ENCODE measurements at places on chromosomes 2 and 18. TPM values are rescaled to one million over a fixed set of nuclear protein-coding genes. Genes with fewer than 3 reads are reported as not detected.

DNA sequence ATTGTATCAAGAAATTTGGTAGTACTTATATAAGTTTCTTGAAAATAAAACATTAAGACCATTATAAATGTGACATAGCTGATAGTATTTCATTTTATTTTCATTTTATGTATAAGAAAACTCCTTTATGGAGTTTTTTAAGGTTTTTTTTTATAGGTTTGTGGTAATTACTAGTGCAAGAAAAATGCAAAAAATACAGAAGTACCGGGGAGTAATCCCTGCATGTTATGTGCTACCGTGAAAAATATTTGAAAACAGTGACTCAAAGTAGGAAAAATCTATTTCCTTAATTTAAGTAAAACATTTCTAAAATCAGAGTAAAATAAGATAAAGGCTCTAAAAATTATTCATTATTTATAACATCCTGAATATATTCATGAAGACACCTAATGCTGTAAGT, 21.6 kb downstream of the ZSWIM2 start:
- H3K36me3 ChIP-seq, result no peaks in the 10 kb centered on the region
- no peak for DNase-seq
- H3K27ac ChIP-seq, result no peak overlapping the region
- no peaks in the 10 kb centered on the region for H3K27me3 ChIP-seq
- no peak overlapping the region for H3K4me3 ChIP-seq

DNA sequence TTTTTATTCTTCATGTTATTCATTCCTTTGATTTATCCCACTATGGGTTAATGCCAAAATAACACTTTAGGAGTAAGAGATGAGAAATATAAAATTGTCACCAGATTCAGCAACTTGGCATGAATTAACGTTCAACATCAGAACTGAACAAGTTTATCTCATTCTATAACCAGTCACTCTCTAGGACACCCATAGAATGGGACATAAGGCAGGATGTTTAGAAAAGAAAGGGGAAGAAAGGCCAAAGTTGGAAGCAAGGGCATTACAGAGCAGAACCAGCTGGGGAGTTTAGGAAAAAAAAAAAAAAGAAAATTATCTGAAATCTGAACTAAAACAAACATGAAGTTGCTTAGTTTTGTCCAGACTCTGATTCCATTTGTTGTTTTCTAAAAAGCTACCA, 211.0 kb downstream of the PMAIP1 start:
- H3K27me3 ChIP-seq, result no peaks in the 10 kb centered on the region
- H3K4me1 ChIP-seq, result no peaks in the 10 kb centered on the region
- H3K27ac ChIP-seq, result no peak overlapping the region
- DNase-seq, result no peak
- no peaks in the 10 kb centered on the region for H3K36me3 ChIP-seq
- H3K4me3 ChIP-seq, result no peak overlapping the region

GRCh38 chr2:160375802-160376469, 117.7 kb downstream of the RBMS1 start:
- no peaks in the 10 kb centered on the region for H3K27me3 ChIP-seq
- H3K27ac ChIP-seq, result no peak overlapping the region
- no peaks in the 10 kb centered on the region for H3K36me3 ChIP-seq

DNA sequence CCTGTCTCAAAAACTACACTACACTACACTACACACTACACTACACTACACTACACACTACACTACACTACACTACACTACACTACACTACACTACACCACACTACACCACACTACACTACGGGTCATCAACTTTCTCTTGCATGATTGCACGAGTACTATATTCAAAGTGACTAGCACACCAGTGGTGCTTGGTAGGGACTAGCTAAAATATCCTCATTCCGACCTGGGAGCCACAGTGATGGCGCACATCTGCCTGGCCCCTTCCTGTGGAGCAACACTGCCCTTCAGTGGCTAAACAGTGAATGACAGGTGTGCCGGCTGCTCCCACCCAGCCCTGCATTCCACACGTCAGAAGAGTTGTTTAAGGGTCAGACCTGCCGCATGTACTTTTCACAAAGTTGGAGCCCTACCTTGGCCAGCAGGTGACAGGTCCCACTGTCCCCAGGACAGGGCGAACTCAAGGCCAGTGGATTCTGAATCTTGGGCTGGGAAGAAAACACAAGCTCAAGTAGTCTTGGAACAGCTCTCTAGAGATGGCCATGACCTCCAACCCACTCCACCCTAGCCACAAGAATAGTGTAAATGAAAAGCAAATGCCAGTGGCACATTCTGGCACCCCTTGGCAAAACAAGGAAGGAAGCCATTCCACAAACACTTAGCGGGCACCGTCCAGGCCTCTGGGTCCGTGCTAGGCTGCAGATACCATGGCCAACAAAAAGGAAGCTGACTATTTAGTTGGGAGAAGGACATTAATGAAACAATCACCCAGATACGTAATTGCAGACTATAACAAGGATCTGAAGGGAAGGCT, 79.7 kb upstream of the MSH2 start:
- H3K4me3 ChIP-seq, result no peak overlapping the region
- no peak overlapping the region for H3K27ac ChIP-seq
- DNase-seq, result peak; percentile 44
- H3K27me3 ChIP-seq, result no peaks in the 10 kb centered on the region
- H3K4me1 ChIP-seq, result no peaks in the 10 kb centered on the region

DNA sequence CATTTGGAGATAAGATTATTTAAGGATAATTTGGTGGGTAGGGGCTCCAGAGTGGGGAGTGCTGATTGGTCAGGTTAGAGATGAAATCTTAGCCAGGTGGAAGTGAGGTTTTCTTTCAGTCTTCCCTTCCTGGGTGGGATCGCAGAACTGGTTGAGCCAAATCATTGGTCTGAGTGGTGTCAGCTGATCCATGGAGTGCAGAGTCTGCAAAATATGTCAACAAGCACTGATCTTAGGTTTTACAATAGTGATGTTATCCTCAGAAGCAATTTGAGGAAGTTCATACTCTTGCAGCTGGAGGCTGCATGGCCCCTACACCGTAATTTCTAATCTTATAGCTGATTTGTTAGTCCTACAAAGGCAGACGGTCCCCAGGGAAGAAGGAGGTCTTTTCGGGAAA, 1483.4 kb upstream of the ZEB2 start:
- H3K4me1 ChIP-seq, result no peaks in the 10 kb centered on the region
- H3K4me3 ChIP-seq, result no peak overlapping the region
- no peaks in the 10 kb centered on the region for H3K27me3 ChIP-seq
- no peak overlapping the region for H3K27ac ChIP-seq
- no peaks in the 10 kb centered on the region for H3K36me3 ChIP-seq
- DNase-seq, result no peak

GRCh38 chr18:62784966-62785413, 69.6 kb downstream of the PHLPP1 start:
- H3K36me3 ChIP-seq, result no peaks in the 10 kb centered on the region
- H3K4me3 ChIP-seq, result no peak overlapping the region
- no peak overlapping the region for H3K27ac ChIP-seq

GRCh38 chr18:25313268-25313667, 38.7 kb downstream of the ZNF521 start:
- no peak overlapping the region for H3K27ac ChIP-seq
- H3K4me3 ChIP-seq, result no peak overlapping the region
- no peak for DNase-seq
- H3K36me3 ChIP-seq, result no peaks in the 10 kb centered on the region

GRCh38 chr2:38876407-38876806, 631 bp downstream of the MORN2 start:
- H3K27ac ChIP-seq, result peak overlapping the region; percentile 72
- DNase-seq, result no peak
- peak overlapping the region; percentile 95 for H3K4me3 ChIP-seq
- H3K27me3 ChIP-seq, result no peaks in the 10 kb centered on the region

GRCh38 chr2:75494137-75494769, 66.5 kb downstream of the EVA1A start:
- DNase-seq, result no peak
- no peaks in the 10 kb centered on the region for H3K4me1 ChIP-seq
- H3K27me3 ChIP-seq, result no peaks in the 10 kb centered on the region
- no peak overlapping the region for H3K27ac ChIP-seq
- H3K36me3 ChIP-seq, result no peaks in the 10 kb centered on the region
- no peak overlapping the region for H3K4me3 ChIP-seq

DNA sequence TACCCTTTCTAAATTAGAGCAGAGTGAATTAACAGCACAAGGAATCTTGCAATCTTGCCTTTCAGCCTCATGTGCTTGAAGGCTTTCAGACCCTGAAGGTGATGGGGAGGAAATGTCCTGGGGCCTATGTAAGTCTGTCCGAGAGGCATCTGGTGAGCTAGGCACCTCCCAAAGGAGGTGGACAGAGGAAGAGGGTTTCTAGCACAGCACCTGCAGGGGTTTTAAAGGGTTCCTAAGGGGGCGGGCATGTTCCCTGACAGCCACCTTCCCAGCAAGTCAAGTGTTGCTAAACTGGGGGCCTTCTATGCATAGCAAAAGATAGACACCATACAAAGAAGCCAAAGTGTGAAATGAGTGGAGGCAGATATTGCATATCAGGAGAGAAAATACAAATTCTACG, 88.5 kb downstream of the CDH2 start:
- no peaks in the 10 kb centered on the region for H3K36me3 ChIP-seq
- no peak overlapping the region for H3K27ac ChIP-seq
- H3K4me3 ChIP-seq, result no peak overlapping the region
- no peaks in the 10 kb centered on the region for H3K4me1 ChIP-seq
- DNase-seq, result no peak

DNA sequence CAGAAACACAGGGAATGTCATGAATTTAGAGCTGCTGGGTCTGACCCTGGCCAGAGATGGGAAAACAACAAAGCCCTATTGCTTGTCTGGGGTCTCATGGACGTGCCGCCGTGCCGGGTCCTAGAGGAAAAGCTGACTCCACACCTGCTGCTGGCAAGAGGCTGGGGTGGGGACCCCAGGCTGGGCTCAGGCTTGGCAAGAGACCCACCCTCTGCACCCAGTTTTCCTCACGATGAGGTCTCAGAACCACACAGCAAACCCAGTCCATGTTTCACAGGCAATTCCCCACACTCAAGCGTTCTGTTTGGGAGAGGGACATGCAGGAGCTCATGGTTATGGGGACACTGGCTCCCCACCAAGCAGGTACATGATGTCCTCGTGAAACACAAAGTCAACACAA, 367.3 kb upstream of the SALL3 start:
- H3K4me3 ChIP-seq, result no peak overlapping the region
- H3K36me3 ChIP-seq, result no peaks in the 10 kb centered on the region
- no peak for DNase-seq
- H3K27ac ChIP-seq, result no peak overlapping the region

- H3K27me3 ChIP-seq, result no peaks in the 10 kb centered on the region
- no peaks in the 10 kb centered on the region for H3K36me3 ChIP-seq
- DNase-seq, result no peak
- no peak overlapping the region for H3K27ac ChIP-seq
- H3K4me3 ChIP-seq, result no peak overlapping the region
These were observed 65.2 kb upstream of the RAPH1 start for GRCh38 chr2:203600286-203600685.

DNA sequence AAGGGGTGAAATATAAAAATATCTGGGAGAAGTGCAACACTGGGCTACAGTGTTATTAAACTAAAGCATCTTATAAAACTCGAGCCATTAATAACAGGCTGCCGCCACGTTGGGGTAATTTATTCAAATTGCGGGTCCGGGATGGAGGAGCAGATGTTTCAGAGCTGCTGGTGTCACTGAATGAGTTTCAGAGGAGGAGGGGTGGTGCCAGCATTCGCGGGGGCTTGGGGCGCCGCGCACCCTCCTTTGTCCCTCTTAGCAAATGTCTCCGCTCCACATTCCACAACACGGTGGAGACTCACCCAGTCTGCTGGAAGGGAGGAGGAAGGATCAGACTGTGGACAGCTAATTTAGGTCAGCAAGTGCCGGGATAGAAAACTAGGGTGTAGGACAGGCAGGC, 260.5 kb downstream of the CELF4 start:
- H3K27me3 ChIP-seq, result no peaks in the 10 kb centered on the region
- H3K4me1 ChIP-seq, result no peaks in the 10 kb centered on the region
- no peaks in the 10 kb centered on the region for H3K36me3 ChIP-seq
- no peak for DNase-seq
- no peak overlapping the region for H3K4me3 ChIP-seq

DNA sequence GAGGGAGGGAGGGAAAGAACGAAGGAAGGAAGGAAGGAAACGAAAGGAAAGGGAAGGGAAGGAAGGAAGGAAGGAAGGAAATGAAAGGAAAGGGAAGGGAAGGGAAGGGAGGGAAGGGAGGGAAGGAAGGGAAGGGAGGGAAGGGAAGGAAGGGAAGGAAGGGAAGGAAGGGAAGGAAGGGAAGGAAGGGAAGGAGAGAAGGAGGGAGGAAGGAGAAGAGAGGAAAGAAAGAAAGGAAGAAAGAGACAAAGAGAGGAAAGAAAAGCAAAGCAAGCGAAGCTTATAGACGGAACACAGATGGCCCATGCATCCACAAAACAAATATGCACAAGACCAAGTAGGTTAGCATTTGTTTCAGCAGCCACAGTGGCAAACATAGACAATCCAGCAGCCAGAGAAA, 20.4 kb upstream of the GALNT3 start:
- no peak overlapping the region for H3K27ac ChIP-seq
- H3K36me3 ChIP-seq, result no peaks in the 10 kb centered on the region
- no peak overlapping the region for H3K4me3 ChIP-seq
- no peaks in the 10 kb centered on the region for H3K4me1 ChIP-seq
- no peaks in the 10 kb centered on the region for H3K27me3 ChIP-seq

DNA sequence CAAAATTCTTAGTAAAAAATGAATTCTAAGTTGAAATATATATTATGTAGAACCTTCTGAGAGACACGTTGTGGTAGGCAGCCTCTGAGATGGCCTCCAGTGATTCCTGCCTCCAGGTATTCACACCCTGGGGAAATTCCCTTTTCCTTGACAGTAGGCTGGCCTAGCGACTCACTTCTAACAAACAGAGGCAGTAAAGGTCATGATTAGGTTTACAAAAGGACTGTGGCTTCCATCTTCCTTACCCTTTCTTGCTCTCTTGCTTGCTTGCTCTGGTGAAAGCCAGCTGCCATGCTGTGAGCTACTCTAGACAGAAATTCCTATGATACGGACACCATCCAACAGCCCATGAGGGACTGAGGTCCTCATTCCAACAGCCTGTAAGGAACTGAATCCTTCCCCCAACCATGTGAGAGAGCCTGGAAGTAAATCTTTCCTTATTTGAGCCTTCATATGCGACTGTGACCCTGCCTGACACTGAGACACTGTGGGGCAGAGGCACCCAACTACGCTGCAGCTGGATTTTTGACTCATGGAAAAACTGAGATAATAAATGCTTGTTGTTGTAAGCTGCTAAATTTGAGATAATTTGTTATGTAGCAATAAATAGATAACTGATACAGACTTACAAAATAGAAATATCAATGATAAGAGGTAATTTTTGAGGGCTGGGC, 32.7 kb upstream of the SERTAD2 start:
- H3K27ac ChIP-seq, result no peak overlapping the region
- H3K4me3 ChIP-seq, result no peak overlapping the region
- H3K4me1 ChIP-seq, result no peaks in the 10 kb centered on the region
- DNase-seq, result no peak
- H3K27me3 ChIP-seq, result no peaks in the 10 kb centered on the region
- H3K36me3 ChIP-seq, result no peaks in the 10 kb centered on the region

- no peak overlapping the region for H3K4me3 ChIP-seq
- H3K4me1 ChIP-seq, result no peaks in the 10 kb centered on the region
- H3K27me3 ChIP-seq, result no peaks in the 10 kb centered on the region
- DNase-seq, result no peak
- no peak overlapping the region for H3K27ac ChIP-seq
- H3K36me3 ChIP-seq, result no peaks in the 10 kb centered on the region
These were observed 62.5 kb upstream of the LPIN2 start for GRCh38 chr18:3075491-3075890.

Gene ACVR2A
- 20.7 TPM for total RNA-seq

Gene CIDEA
- total RNA-seq, result not detected

Gene CDH7
- not detected for total RNA-seq

Gene STK39
- 25.9 TPM for total RNA-seq

Gene CDH2
- total RNA-seq, result not detected

Gene SH3BP4
- total RNA-seq, result not detected

Gene FAM110C
- total RNA-seq, result 2.5 TPM

Gene LHCGR
- total RNA-seq, result not detected

All from CD4-positive, alpha-beta memory T cell (primary cell).